ENCODE measurements at places on chromosomes 6 and 20. TPM values are rescaled to one million over a fixed set of nuclear protein-coding genes. Genes with fewer than 3 reads are reported as not detected.

DNA sequence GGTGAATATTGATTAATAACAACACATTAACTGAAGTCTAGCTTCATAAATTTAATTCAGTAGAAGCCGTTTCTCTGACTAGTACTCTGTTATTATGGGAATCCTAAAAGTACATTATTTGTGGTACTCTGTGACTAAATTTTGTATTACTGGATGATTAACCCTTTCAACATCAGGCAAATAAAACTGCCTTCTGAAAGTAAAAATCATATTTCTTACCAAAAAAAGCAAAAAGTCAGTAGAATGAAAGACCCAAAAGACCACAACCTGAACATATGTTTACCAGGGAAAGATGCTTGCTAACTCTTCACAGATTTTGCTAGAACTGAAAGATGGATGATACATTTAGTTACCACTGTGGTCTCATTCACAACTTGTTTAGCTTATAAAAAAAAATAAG lies 73.2 kb downstream of the AHI1 start:
- no peak for DNase-seq

- DNase-seq = no peak
Observed at GRCh38 chr6:118660218-118660569, 8.8 kb upstream of the CEP85L start.

Gene MAP3K5
- total RNA-seq = 5.4 TPM

Gene ARMH2
- total RNA-seq = not detected

Gene GNMT
- total RNA-seq = not detected

DNA sequence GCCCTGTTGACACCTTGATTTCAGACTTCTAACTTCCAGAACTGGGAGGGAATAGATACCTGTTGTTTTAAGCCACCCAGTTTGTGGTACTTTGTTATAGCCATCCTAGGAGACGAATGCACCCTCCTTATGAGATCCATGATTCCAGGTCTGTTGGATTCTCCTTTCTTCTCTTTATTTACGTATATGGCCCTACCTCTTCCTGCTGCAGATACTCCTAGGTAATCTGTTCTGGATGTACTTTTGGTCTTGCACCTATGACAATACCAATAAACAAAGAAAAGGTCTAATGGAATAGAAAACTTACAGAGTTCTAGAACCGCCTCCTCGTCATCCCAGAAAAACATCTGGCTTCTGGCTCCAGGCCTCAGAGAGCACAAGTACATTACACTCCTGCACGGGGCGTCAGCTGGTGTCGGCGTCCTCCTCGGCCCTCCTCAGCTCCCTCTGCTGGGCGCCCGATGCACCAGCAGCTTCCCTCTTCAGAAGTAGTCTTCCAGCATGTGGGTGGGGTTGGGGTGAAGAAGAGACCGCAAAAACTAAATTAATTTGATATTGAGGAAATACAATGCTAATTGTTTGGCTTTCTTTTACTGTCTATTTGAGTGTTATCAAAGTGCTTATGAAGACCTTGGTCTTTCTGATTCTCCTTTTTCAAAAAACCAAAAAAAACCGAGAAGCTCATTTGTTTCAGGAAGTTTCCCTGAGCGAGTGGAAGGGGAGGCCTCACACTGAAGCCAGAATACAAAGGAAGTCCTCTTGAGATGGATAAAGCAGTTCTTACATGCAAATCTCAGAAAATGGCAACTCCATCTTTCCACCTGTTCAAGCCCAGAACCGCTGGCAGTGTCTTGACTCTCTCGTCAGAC lies 9.7 kb upstream of the ATXN1 start:
- peak; percentile 72 for DNase-seq

- no peak for DNase-seq
Observed at GRCh38 chr6:159461998-159462397, 231.0 kb downstream of the SOD2 start.

GRCh38 chr6:129683601-129684322 lies 26.2 kb downstream of the ARHGAP18 start:
- peak; percentile 99 for DNase-seq
